ENCODE measurements at places on chromosomes 2 and 18.

GRCh38 chr2:41475959-41476358, 571.9 kb upstream of the PKDCC start:
- DNase-seq: no peak

- DNase-seq: no peak
Measured at GRCh38 chr18:36432880-36433555, 135.5 kb downstream of the FHOD3 start.

- no peak for DNase-seq
Measured at GRCh38 chr2:222569826-222570225, 86.1 kb downstream of the FARSB start.

GRCh38 chr2:71922499-71923142, 225.0 kb downstream of the CYP26B1 start:
- no peak for DNase-seq

GRCh38 chr2:224562831-224563230, 22.3 kb downstream of the CUL3 start:
- DNase-seq: no peak

GRCh38 chr2:10166676-10167292, 44.2 kb downstream of the RRM2 start:
- no peak for DNase-seq

- no peak for DNase-seq
Measured at GRCh38 chr2:161138429-161138828, 21.8 kb upstream of the TANK start.

DNA sequence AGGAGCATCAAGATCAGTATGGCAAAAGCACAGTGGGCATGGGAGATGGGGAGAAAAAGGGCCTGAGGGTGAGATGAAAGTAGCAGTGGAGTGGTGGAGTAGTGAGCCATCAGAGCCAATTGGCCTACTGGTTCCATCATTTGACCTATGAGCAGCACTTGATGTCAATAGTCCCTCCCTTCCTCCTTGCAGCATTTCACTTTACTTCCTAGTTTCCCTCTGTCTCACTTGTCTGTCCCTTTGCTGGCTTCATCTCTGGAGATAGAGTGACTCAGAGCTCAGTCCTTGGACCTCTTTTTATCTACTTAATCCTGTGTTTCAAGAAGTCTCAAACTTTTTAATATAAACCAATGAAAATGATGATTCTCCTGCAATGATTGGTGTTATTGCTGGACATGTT, 32.1 kb downstream of the FBXO48 start:
- DNase-seq: no peak

DNA sequence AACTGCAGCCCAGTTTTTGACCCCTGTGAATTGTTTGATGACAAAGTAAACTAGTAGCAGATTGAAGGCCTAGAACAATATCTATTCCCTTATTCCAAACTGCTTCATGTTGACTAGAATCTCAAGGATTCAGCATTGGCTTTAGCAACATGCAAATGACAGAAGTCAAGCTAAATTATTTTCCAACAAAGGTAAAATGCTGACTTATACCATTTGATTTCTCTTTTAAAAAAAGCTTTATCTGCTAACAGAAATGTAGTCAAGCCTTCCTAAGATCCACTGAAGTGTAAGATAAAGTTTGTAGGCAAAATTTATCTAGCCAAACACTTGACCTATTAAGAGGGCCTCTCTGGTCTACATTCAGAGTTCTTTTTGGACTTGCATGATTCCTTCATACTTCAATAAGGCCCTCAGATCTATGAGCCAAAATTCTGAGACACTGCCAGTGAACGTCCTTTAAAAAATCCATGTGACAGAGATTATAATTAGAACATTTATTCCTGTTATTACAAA, 9.5 kb upstream of the CYBRD1 start:
- DNase-seq: no peak

DNA sequence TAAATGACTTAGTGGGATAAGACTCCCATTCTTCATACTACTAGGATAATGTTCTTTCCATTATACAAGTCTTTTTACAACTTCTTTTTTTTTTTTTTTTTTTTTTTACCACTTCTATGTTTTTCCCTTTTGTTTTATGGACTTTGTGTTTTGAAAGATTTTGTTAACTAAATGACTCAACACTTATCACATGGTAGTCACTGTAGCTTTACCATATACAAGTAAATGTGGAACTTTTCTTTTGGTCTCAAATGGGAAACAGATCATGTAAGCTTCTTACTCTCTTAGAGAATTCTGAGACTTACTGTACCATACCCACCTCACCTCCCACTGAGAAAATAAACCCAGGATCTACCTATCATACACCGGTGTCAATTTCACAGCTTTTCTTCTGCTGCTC, 590.3 kb upstream of the CDH2 start:
- no peak for DNase-seq

DNA sequence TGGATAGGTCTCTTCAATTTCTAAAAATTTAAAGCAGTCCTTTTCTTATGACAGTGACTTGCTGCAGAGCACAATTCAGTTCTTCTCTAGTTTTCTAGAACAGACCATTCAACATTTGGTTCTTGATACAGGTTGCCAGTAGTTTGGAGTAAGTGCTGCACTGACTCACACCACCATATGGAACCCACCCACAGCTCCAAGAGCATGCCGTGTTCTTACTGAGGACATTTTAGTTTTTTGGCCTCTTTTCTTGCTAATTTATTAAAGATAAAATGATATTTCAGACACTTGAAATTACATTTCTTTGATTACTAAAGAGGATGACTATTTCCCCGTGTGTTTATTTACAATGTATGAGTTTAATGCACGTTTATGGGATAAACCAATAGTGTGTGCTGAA, 120.0 kb downstream of the COL4A4 start:
- DNase-seq: no peak

- no peak for DNase-seq
Measured at GRCh38 chr2:101806123-101806522, 108.6 kb downstream of the MAP4K4 start.

GRCh38 chr18:12659904-12660605, 2.1 kb upstream of the SPIRE1 start:
- DNase-seq: peak; percentile 48

DNA sequence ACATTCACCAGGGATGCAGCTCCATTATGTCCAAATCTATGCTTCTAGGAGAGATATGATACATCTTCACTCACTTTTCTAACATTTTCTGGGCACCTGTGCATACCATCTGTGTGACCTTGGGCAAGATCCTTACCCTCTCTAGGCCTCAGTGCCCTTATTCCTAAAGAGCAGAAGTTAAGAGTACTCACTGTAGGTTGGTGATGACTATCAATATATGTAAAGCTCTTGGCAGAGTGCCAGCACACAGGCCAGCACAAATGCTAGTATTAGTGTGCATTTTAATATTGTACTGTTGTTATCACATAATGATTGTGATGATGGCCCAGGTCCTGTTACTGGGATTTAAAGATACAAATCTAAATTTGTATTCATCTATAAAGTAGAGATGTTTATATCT, 199.2 kb downstream of the RAD51AP2 start:
- no peak for DNase-seq

DNA sequence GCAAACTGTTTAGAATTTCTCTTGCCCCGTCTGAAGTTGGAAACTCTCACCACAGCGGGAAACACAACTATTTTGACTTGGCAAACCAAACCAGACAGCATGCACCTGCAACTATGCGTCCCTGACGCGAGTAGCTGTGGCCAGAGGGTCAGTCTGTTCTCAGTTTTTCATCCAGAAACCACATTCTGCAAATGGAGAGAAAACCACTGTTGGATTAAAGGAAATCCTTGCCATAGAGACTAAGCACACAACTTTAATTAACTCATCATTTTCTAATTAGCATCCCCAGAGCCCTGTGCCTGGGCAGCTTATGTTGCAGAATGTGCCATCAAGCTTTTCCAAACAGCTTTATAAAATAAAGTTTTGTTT, 415.7 kb upstream of the TCF4 start:
- no peak for DNase-seq

- no peak for DNase-seq
Measured at GRCh38 chr18:75390854-75391253, 36.6 kb downstream of the SMIM21 start.

DNA sequence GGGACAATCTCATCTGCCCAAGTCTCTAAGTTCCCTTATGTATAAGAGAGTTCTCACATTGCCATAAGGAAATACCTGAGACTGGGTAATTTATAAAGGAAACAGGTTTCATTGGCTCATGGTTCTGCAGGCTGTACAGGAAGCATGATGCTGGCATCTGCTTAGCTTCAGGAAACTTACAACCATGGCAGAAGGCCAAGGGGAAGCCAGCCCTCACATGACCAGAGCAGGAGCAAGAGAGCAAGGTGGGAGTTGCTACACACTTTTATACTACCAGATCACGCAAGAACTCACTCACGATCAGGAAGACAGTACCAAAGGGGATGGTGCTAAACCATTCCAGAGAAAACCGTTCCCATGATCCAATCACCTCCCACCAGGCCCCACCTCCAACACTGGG, 73.9 kb downstream of the PRKRA start:
- no peak for DNase-seq

GRCh38 chr2:187942876-187943275, 348.8 kb upstream of the GULP1 start:
- DNase-seq: no peak
